ENCODE measurements at places on chromosomes 2 and 18. TPM values are rescaled to one million over a fixed set of nuclear protein-coding genes. Genes with fewer than 3 reads are reported as not detected.
A peak's percentile ranks its signal among the peaks of the same experiment; 100 is the strongest.

GRCh38 chr2:209956271-209956670, 46.2 kb upstream of the RPE start:
- H3K36me3 ChIP-seq, result peaks cover 2% of the 10 kb centered on the region
- no peaks in the 10 kb centered on the region for H3K27me3 ChIP-seq
- no peak overlapping the region for H3K4me3 ChIP-seq

DNA sequence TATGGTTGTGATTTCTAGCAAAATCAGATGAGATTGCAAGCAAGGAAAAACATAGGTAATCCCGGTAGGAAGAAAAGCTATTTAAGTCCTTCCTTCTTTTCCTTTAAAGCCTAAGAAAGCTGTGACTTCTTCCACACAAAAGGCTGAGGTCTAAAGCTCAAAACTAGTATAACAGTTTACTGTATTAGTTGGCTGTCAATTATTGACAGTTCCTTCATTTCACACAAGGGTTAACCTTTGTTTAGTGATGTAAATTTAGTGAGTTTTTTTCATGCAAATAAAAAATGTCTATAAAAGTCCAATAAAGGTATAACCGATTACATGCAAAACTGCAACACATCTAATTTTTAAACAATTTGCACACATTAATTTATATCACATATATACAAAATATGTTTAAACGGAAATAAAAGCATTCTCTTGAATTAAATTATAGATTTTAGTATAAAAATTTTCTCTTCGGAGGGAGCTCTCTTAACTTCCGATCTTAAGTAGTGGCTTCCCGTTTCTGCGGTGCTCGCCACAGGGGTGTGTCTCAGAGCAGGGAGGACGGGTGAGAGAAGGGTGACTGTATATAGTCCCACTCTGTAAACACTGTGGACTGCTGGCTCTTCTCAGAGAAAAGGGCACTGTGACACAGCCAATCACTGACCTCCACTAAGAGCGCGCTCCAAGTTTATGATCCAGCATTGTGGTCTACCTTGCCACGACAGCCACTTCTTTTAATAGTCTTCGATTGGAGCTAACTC, 33.4 kb downstream of the TTR start:
- no peak for DNase-seq
- no peaks in the 10 kb centered on the region for H3K27me3 ChIP-seq
- H3K36me3 ChIP-seq, result peaks cover 29% of the 10 kb centered on the region
- peaks cover 2% of the 10 kb centered on the region for H3K4me1 ChIP-seq

- H3K27me3 ChIP-seq, result no peaks in the 10 kb centered on the region
- DNase-seq, result no peak
- H3K4me1 ChIP-seq, result peaks cover 25% of the 10 kb centered on the region
- peak overlapping the region; percentile 92 for H3K4me3 ChIP-seq
Measured at GRCh38 chr2:47903781-47904490, 2.4 kb downstream of the FBXO11 start.

GRCh38 chr2:129902731-129903585, 76.5 kb upstream of the RAB6C start:
- no peak overlapping the region for H3K4me3 ChIP-seq
- no peaks in the 10 kb centered on the region for H3K36me3 ChIP-seq
- H3K27me3 ChIP-seq, result peaks cover 12% of the 10 kb centered on the region
- DNase-seq, result no peak
- peaks cover 9% of the 10 kb centered on the region for H3K4me1 ChIP-seq

FOXI3 gene
- 0.57 TPM for total RNA-seq

GRCh38 chr2:85430752-85431569, 12.4 kb downstream of the SH2D6 start:
- DNase-seq, result no peak
- H3K4me3 ChIP-seq, result no peak overlapping the region
- no peak overlapping the region for H3K27ac ChIP-seq
- H3K4me1 ChIP-seq, result no peaks in the 10 kb centered on the region
- no peaks in the 10 kb centered on the region for H3K27me3 ChIP-seq
- H3K36me3 ChIP-seq, result no peaks in the 10 kb centered on the region

DNA sequence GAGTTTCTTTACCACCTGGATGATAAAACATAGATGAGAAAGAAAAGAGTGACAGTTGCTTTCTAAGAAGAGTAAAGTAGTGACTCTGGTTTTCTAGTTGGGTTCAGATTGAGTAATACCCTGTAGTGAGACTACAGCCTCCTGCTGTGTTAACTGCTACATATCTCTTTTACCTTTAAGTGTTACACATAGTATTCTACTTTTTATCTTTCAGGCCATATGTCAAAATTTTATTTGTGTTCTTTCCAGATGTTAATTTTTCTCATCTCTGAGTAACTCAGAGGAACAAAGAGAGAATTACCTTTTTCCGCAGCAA, 348.2 kb downstream of the CTNNA2 start:
- no peak for DNase-seq
- peaks cover 6% of the 10 kb centered on the region for H3K27me3 ChIP-seq
- peaks cover 17% of the 10 kb centered on the region for H3K4me1 ChIP-seq

GRCh38 chr2:127408807-127409099, 9.5 kb upstream of the PROC start:
- H3K27ac ChIP-seq, result peak overlapping the region; percentile 90
- H3K36me3 ChIP-seq, result no peaks in the 10 kb centered on the region
- peaks cover 14% of the 10 kb centered on the region for H3K4me1 ChIP-seq
- no peak for DNase-seq
- H3K4me3 ChIP-seq, result peak overlapping the region; percentile 68
- H3K27me3 ChIP-seq, result peaks cover 13% of the 10 kb centered on the region

SERPINB13 gene
- total RNA-seq, result not detected

DNA sequence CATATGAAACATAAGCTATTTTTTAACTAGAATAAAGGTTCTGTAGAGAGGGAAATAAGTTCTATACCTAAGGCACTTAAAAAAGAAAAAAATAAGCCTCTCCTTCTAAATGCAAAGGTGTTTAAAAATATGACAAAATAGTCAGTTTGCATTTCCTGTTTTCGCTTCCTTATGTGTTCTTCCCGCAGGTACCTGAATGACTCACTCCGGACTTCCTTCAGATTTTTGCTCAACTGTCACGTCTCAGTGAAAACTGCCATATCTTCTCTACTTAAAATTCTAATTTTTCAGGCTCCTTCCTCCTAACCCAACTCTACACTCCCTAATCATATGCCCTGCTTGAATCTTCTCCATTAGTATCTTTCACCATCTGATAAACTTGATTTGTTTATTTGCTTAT, 1333.1 kb downstream of the LRP1B start:
- DNase-seq, result no peak
- H3K4me3 ChIP-seq, result no peak overlapping the region
- no peaks in the 10 kb centered on the region for H3K27me3 ChIP-seq
- H3K27ac ChIP-seq, result no peak overlapping the region
- H3K36me3 ChIP-seq, result no peaks in the 10 kb centered on the region

- no peaks in the 10 kb centered on the region for H3K36me3 ChIP-seq
- H3K4me3 ChIP-seq, result no peak overlapping the region
- H3K27ac ChIP-seq, result no peak overlapping the region
- no peak for DNase-seq
- H3K27me3 ChIP-seq, result no peaks in the 10 kb centered on the region
Measured at GRCh38 chr2:215522237-215522636, 86.4 kb upstream of the FN1 start.

GRCh38 chr2:9508931-9509330, 34.6 kb downstream of the IAH1 start:
- no peak for DNase-seq
- H3K27me3 ChIP-seq, result no peaks in the 10 kb centered on the region
- peaks cover 7% of the 10 kb centered on the region for H3K4me1 ChIP-seq
- peaks cover 18% of the 10 kb centered on the region for H3K36me3 ChIP-seq
- no peak overlapping the region for H3K4me3 ChIP-seq

GRCh38 chr18:12258719-12259705, 4.9 kb downstream of the CIDEA start:
- H3K4me3 ChIP-seq, result no peak overlapping the region
- peaks cover 68% of the 10 kb centered on the region for H3K27me3 ChIP-seq
- H3K27ac ChIP-seq, result no peak overlapping the region
- H3K4me1 ChIP-seq, result peaks cover 2% of the 10 kb centered on the region
- no peak for DNase-seq
- H3K36me3 ChIP-seq, result no peaks in the 10 kb centered on the region

DNA sequence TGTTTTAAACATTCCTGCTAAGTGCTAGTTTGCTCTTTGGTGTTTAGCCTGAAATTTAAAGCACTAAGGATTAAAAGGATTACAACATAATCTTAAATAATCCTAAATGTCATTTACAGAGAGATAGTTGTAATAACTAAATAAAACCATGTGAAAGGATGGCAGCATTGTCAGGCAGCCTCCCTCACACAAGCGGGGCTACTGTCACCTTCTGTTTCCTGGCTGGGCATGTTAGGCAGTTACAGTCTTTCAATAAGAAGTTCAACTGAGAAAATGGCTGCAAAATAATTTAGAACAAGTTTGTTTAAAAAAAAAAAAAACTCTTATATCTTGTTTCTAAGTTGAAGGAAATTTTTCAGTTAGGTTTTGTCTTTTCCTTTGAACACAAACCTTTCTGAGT, 124.9 kb downstream of the ARHGAP15 start:
- no peak for DNase-seq
- no peak overlapping the region for H3K27ac ChIP-seq
- no peaks in the 10 kb centered on the region for H3K27me3 ChIP-seq

HOXD11 gene
- not detected for total RNA-seq

Measured in progenitor cell of endocrine pancreas (in vitro differentiated cells).